ENCODE measurements at places on chromosomes 2 and 18. TPM values are rescaled to one million over a fixed set of nuclear protein-coding genes. Genes with fewer than 3 reads are reported as not detected.
A peak's percentile ranks its signal among the peaks of the same experiment; 100 is the strongest.

GRCh38 chr2:57490741-57491140 lies 555.9 kb upstream of the VRK2 start:
- H3K36me3 ChIP-seq, result no peaks in the 10 kb centered on the region
- H3K4me1 ChIP-seq, result no peaks in the 10 kb centered on the region
- no peaks in the 10 kb centered on the region for H3K27me3 ChIP-seq
- H3K27ac ChIP-seq, result no peak overlapping the region

GRCh38 chr18:354471-354870 lies 86.6 kb upstream of the THOC1 start:
- H3K4me3 ChIP-seq, result no peak overlapping the region
- H3K4me1 ChIP-seq, result no peaks in the 10 kb centered on the region
- peak overlapping the region; percentile 22 for H3K27ac ChIP-seq
- no peaks in the 10 kb centered on the region for H3K36me3 ChIP-seq
- no peak for DNase-seq
- no peaks in the 10 kb centered on the region for H3K27me3 ChIP-seq

GRCh38 chr2:214558341-214558740 lies 147.5 kb downstream of the VWC2L start:
- no peaks in the 10 kb centered on the region for H3K36me3 ChIP-seq
- DNase-seq, result no peak
- no peak overlapping the region for H3K4me3 ChIP-seq
- no peak overlapping the region for H3K27ac ChIP-seq
- H3K4me1 ChIP-seq, result no peaks in the 10 kb centered on the region

DNA sequence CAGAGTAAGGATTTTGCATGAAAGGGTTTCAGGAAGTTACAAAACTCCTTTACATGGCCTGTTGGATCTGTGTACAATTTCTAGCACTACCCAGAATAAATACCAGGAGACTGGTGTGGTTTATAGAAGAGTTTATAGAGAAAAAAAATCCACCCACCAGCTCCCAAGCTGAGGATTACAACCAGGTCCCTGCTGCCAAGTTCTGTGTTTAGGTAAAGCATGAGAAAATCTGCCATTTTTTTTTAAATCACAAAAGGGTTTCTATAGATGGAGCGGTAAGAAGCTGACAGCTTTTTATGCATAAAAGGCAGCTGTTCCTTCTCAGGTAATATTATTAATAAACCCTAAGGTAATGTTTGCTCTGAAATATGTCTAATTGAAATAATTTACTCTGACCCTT lies 545.4 kb upstream of the ZEB2 start:
- H3K4me3 ChIP-seq, result no peak overlapping the region
- no peak for DNase-seq
- no peak overlapping the region for H3K27ac ChIP-seq
- no peaks in the 10 kb centered on the region for H3K27me3 ChIP-seq
- H3K36me3 ChIP-seq, result no peaks in the 10 kb centered on the region

DNA sequence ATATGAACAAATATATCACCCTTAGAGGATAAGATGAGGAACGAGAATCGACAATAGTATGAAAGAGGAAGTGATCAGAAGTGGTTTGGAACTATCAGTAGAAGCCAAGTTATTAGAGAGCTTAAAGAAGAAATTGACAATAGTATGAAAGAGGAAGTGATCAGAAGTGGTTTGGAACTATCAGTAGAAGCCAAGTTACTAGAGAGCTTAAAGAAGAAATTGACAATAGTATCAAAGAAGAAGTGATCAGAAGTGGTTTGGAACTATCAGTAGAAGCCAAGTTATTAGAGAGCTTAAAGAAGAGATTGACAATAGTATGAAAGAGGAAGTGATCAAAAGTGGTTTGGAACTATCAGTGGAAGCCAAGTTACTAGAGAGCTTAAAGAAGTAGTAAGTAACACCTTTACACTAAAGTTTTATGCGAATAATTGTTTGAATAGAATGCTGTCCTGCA lies 175.5 kb downstream of the ZNF407 start:
- no peak for DNase-seq
- no peaks in the 10 kb centered on the region for H3K4me1 ChIP-seq
- no peaks in the 10 kb centered on the region for H3K27me3 ChIP-seq
- H3K27ac ChIP-seq, result no peak overlapping the region
- H3K36me3 ChIP-seq, result no peaks in the 10 kb centered on the region
- no peak overlapping the region for H3K4me3 ChIP-seq

Gene EVA1A
- 54.7 TPM for total RNA-seq

GRCh38 chr2:96993367-96993766 lies 7.0 kb upstream of the FAM178B start:
- H3K27me3 ChIP-seq, result no peaks in the 10 kb centered on the region
- no peak overlapping the region for H3K27ac ChIP-seq
- DNase-seq, result no peak
- H3K36me3 ChIP-seq, result no peaks in the 10 kb centered on the region
- H3K4me1 ChIP-seq, result no peaks in the 10 kb centered on the region

DNA sequence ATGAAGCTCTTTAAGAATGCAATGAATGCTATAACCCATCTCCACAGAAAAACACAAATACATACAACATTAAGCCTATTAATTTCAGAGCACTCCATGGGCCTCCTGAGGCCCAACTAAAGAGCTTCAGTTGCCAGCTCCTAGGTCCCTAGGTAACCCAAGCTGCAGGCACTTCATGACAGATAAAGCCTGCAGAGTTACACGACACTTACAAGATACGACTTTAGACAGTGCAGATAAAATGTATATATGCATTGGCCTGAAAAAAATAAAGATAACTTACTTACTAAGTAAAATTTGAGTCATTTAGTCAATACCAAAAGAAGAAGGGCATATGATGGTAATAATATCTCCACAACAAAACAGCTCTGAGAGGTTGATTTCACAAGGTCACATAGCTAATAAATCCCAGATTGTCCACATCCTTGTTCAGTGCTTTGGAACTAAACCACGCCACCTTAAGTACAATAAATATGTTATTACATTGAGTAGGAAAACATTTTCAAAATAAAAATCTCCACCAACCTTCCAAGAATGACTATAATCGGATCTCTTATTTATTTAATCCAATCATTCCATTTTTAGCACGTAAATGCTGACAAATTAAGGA lies 3.4 kb downstream of the MAP4K3 start:
- DNase-seq, result no peak
- H3K27me3 ChIP-seq, result no peaks in the 10 kb centered on the region
- no peak overlapping the region for H3K27ac ChIP-seq
- no peak overlapping the region for H3K4me3 ChIP-seq

- no peaks in the 10 kb centered on the region for H3K4me1 ChIP-seq
- no peak overlapping the region for H3K27ac ChIP-seq
- H3K27me3 ChIP-seq, result no peaks in the 10 kb centered on the region
- H3K36me3 ChIP-seq, result no peaks in the 10 kb centered on the region
- H3K4me3 ChIP-seq, result no peak overlapping the region
Measured at GRCh38 chr2:175852879-175853615, 149.0 kb downstream of the LNPK start.

Gene SKOR2
- total RNA-seq, result not detected

Gene PXDN
- 44.8 TPM for total RNA-seq

Gene IL1RL1
- 3.7 TPM for total RNA-seq

Gene AFF3
- 16.4 TPM for total RNA-seq

GRCh38 chr18:79733135-79733701 lies 53.6 kb downstream of the CTDP1 start:
- DNase-seq, result no peak
- H3K4me1 ChIP-seq, result no peaks in the 10 kb centered on the region
- H3K27ac ChIP-seq, result no peak overlapping the region
- peaks cover 99% of the 10 kb centered on the region for H3K36me3 ChIP-seq

Gene ELOA2
- total RNA-seq, result not detected

DNA sequence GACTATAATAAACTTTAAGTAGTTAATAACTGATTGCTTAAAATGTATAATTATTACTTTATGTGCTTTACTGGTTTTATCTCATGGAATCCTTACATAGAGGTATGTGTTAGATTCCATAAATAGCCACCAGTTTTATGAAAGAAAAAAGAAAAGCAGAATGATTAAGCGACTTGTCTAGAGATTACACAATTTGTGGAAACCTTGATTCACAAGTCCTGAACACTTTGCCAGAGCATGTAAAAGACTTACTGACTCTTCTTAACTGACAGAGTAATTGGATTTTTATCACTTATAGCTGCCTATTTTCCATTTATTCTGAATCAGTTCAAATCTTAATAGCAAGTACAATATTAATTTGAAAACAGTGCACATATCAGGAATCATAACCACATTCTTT lies 448.7 kb upstream of the NETO1 start:
- no peaks in the 10 kb centered on the region for H3K36me3 ChIP-seq
- DNase-seq, result no peak
- H3K27ac ChIP-seq, result no peak overlapping the region
- no peaks in the 10 kb centered on the region for H3K4me1 ChIP-seq

Gene FBXO41
- total RNA-seq, result 3.5 TPM

Gene C2orf80
- total RNA-seq, result not detected

GRCh38 chr18:21820033-21820810 lies 79.6 kb downstream of the MIB1 start:
- no peaks in the 10 kb centered on the region for H3K4me1 ChIP-seq
- no peaks in the 10 kb centered on the region for H3K27me3 ChIP-seq
- no peak for DNase-seq
- no peak overlapping the region for H3K4me3 ChIP-seq
- no peak overlapping the region for H3K27ac ChIP-seq

GRCh38 chr2:69340101-69340775 lies 46.8 kb downstream of the GFPT1 start:
- no peak overlapping the region for H3K4me3 ChIP-seq
- no peaks in the 10 kb centered on the region for H3K36me3 ChIP-seq
- H3K4me1 ChIP-seq, result no peaks in the 10 kb centered on the region
- no peaks in the 10 kb centered on the region for H3K27me3 ChIP-seq
- no peak overlapping the region for H3K27ac ChIP-seq
- DNase-seq, result no peak

- peak; percentile 36 for DNase-seq
- H3K36me3 ChIP-seq, result no peaks in the 10 kb centered on the region
- no peak overlapping the region for H3K27ac ChIP-seq
- no peaks in the 10 kb centered on the region for H3K4me1 ChIP-seq
- H3K27me3 ChIP-seq, result no peaks in the 10 kb centered on the region
Measured at GRCh38 chr2:45681675-45682074, 30.2 kb downstream of the PRKCE start.

Gene EML6
- total RNA-seq, result 1.3 TPM

Gene MC5R
- not detected for total RNA-seq

DNA sequence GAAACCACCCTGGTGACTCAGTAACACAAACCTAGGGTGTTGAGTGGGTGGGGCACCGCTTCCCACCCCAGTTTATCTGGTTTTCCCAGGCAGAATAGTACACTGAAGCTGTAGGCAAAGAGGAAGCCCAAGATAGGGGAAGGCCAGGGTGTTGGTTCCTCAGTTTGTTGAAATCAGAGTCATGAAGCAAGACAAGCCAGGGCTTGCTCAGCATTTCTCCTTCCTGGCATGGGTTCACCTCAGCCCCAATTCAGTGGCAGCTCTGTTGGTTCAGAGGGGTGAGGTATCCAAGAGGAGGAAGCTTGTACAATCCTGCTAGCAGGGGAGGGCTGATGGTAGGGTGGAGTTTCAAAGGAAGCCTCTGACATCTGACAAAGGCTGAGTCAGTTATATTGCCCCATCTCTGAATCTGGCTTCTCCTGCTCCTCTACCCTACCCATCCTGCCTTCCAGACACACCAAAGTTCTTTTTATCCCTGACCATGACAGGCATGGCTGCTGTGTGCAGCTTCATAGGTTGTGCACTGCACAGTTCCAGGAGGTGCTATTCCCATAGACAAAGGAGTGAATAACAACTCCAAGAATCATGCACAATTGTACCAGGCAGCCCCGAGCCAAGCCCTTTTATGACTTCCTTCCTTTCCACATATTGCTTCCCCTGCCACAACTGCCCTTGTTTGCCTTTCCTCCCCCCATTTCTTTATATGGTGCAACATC lies 24.9 kb upstream of the RAB10 start:
- no peaks in the 10 kb centered on the region for H3K27me3 ChIP-seq
- peak; percentile 87 for DNase-seq
- H3K27ac ChIP-seq, result peak overlapping the region; percentile 19
- H3K4me1 ChIP-seq, result no peaks in the 10 kb centered on the region

- no peak overlapping the region for H3K27ac ChIP-seq
- H3K36me3 ChIP-seq, result no peaks in the 10 kb centered on the region
- H3K27me3 ChIP-seq, result no peaks in the 10 kb centered on the region
- no peaks in the 10 kb centered on the region for H3K4me1 ChIP-seq
- peak; percentile 68 for DNase-seq
- no peak overlapping the region for H3K4me3 ChIP-seq
Measured at GRCh38 chr2:4762951-4763376, 929.2 kb upstream of the SOX11 start.

Gene CD226
- 2.9 TPM for total RNA-seq

DNA sequence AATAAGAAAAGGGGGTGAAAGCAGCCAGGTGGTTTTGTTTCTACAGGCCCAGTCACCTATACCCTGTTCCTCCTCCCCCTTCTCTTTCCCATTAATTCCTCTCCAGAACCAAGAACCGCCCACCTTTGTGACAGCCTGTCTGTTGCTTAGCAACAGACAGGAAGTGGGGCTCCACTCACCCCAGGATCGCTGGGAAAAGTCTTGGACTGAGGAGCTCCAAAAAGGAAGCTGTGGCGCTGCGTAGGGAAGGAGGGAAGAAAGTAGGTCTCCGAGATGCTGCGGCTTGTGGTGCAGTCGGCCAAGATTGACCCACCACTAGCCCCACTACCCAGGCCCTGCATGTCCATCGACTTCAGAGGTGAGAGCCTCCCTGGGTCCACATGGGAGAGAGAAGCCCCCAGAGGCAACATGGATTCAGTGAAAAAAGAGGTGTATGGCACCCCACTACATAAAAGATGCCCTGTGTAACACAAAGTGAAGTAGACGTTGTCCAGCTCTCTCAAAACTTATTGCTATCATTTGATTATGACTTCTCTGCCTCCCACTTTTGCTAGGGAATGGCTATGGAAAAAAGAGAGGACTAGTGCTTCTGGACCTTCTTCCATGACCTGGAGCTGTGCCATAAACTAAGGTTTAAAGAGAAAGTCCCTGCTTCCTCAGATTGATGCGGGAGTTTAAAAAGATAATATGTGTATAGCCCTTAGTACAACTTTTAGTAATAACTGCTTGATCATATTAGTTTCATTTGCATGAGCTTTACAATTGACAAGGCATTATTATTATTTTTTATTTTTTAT lies at the start of gene FER1L5:
Gene FER1L5, plus strand, starts transcription at position 201 of the 797 bp plus-strand sequence. Its CDS starts 73 bp downstream, at position 274.
- no peaks in the 10 kb centered on the region for H3K36me3 ChIP-seq
- no peaks in the 10 kb centered on the region for H3K4me1 ChIP-seq
- no peak within 1 kb of the TSS for H3K27ac ChIP-seq
- no peak within 1 kb of the TSS for H3K4me3 ChIP-seq

Gene ABCB11
- not detected for total RNA-seq

GRCh38 chr2:203155406-203155805 lies 83.4 kb upstream of the CYP20A1 start:
- H3K4me3 ChIP-seq, result no peak overlapping the region
- no peaks in the 10 kb centered on the region for H3K36me3 ChIP-seq
- DNase-seq, result no peak
- no peaks in the 10 kb centered on the region for H3K4me1 ChIP-seq
- no peak overlapping the region for H3K27ac ChIP-seq
- no peaks in the 10 kb centered on the region for H3K27me3 ChIP-seq

Measured in left lung (tissue), 14 donors.